ENCODE measurements at places on chromosomes 4 and X.

DNA sequence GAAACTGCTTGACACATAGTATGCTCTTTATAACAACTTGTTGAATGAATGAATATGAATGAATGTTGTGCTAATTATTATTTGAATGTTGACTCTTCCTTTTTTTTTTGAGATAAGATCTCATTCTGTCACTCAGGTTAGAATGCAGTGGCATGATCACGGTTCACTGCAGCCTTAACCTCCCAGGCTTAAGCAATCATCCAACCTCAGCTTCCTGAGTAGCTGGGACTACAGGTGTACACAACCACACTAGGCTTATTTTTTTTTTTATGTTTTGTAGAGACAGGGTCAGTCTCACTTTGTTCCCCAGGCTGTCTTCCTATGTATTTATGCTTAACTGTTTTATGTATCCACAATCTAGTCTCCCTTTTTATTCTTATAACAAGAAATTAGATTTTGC is 114.7 kb upstream of the WDFY3 start:
- no peak for DNase-seq

DNA sequence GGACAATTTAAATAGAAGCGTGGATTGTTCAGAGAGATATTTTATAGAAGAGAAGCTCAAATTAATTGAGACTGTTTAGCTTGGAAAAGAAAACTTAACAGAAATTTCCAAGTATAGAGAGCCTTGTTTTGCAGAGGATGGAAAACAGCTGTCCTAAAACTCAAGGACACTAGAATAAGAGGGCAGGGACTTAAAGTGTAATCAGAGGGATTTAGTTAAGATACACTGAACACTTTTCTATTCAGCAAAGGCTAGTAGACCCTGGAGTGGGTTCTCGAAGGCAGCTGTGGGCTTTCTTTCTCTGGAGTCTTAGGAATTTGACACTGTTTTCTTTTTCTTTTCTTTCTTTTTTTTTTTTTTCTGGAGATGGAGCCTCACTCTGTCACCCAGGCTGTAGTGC is 92.7 kb upstream of the ARX start:
- no peak for DNase-seq

DNA sequence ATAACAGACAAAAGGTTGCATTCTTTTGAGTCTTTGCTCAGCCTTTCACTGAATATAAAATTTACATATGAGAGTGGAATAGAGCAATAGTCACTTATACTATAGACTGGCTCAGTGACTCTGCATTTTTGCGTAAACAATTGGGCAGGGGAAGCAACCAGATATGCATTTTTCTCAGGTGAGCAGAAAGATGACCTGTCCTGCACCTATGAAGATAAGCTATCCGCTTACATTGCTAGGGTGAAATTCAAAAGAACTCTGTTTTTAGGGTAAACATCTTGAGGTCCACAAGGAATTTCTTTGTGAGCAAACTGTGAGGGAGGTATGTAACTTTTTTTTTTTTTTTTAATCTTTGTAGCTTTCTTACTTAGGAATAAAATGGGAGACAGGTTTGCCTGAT is 602.4 kb upstream of the PRKX start:
- no peak for DNase-seq

- no peak for DNase-seq
Observed at GRCh38 chr4:156169861-156170260, 216.2 kb upstream of the CTSO start.

DNA sequence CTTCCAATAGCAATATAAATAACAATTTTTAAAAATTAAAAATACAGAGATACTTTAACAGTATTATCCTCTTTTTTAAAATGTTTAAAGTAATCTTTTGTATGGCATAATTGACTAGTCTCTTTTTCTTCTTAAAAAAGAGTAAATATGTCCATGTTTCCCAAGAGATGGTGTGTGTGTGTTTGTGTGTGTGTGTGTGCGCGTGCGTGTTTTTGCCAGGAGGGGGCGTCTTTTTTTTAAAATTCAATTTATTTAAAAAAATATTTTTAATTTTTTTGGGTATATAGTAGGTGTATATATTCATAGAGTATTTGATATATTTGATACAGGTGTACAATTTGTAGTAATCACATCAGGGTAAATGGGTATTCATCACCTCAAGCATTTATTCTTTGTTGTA is 1073.7 kb downstream of the PCDH7 start:
- DNase-seq: no peak

DNA sequence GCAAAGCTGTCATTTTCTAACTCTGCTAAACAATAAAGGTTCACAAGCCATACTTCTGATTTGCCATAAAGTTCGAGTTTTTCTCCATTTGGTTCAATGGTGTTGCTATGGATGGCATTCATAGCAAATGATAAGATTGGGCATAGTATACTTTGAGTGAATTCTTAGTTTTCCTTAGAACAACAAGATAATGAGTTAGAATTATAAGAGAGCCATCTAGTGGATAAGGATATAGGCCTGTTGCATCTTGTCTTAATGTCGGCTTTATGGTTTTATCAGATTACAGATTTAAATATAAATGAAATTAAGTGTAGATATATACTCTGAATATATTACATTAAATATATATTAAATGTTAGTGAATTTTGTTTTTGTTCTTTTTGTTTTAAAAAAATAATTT is 644.6 kb downstream of the IL1RAPL1 start:
- no peak for DNase-seq

Data from CD4-positive, alpha-beta T cell treated with Interleukin-17A for 4 hours (primary cell).